Chondrocyte (in vitro differentiated cells): ENCODE measurements at places on chromosomes 13 and 19. TPM values are rescaled to one million over a fixed set of nuclear protein-coding genes. Genes with fewer than 3 reads are reported as not detected.

Gene NLRP11
- total RNA-seq = not detected in 3 replicates

- DNase-seq = no peak
Observed at GRCh38 chr13:42602906-42603305, 29.0 kb downstream of the TNFSF11 start.

GRCh38 chr13:21837841-21838551 lies 167.1 kb downstream of the FGF9 start:
- DNase-seq = no peak

DNA sequence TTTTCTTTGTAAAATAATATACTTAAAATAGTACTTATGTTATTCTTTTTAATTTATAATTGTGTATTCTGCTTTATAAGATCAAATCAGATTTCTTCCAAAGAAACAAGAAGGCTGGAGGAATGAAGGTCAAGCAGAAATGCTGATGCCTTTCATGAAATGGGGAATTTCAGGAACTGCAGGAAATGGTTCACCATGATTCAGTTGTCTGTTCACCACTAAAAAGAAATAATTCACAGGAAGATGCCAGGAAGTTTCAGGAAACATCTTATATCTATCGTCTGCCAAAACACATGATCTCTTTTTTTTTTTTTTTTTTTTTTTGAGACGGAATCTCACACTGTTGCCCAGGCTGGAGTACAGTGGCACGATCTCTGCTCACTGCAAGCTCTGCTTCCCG lies 15.7 kb upstream of the SCEL start:
- no peak for DNase-seq

Gene ATP5F1D
- total RNA-seq = 110 to 125 TPM (median 122 TPM) in 3 replicates

DNA sequence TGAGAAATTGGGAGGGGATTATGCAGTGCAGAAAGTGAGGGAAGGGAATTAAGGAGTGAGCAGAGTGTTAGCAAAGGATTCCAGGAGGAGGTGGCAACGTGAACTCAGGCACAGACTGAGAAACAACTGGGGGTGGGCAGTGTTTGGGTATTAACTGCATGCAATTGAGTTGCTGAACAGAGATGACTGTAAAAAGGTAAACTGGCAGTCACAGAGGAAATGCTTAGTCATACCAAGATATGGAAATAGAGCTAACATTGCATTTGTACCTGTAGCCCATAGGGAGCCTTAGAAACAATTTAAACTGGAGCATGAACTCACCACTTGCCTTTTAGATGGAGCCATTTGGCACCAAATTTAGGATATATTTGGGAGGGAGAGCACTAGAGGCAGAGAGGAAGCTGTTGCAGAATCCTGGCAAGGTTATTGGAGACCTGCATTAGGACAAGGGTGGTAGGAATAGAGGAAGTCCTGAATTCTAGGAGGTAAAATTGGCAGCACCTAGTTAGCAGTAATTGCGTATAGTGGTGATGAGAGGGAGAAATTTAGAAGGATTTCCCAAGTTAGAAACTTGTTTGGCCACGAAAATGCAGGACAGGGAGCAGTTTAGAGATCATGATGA lies 100.6 kb upstream of the FRY start:
- DNase-seq = no peak

GRCh38 chr13:51032831-51033230 lies 78.2 kb downstream of the C13orf42 start:
- DNase-seq = no peak

- no peak for DNase-seq
Observed at GRCh38 chr13:73307481-73307880, 248.7 kb downstream of the KLF5 start.

DNA sequence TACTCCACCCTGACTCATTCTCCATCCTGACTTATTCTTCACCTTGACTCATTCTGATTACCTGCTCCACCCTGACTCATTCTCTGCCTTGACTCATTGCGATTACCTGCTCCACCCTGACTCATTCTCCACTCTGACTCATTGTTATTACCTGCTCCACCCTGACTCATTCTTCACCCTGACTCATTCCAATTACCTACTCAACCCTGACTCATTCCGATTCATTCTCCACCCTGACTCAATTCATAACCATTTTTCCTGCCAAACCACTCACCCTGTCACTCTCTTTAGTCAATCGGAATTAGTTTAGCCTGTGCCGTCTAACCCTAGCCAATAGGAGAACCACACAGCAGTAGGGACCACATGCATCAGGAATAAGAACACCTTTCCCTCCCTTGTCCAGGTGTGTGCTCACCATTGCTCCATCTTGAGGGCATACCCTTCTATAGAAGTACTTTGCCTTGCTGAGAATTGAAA lies 1227.4 kb upstream of the PCDH20 start:
- DNase-seq = no peak

DNA sequence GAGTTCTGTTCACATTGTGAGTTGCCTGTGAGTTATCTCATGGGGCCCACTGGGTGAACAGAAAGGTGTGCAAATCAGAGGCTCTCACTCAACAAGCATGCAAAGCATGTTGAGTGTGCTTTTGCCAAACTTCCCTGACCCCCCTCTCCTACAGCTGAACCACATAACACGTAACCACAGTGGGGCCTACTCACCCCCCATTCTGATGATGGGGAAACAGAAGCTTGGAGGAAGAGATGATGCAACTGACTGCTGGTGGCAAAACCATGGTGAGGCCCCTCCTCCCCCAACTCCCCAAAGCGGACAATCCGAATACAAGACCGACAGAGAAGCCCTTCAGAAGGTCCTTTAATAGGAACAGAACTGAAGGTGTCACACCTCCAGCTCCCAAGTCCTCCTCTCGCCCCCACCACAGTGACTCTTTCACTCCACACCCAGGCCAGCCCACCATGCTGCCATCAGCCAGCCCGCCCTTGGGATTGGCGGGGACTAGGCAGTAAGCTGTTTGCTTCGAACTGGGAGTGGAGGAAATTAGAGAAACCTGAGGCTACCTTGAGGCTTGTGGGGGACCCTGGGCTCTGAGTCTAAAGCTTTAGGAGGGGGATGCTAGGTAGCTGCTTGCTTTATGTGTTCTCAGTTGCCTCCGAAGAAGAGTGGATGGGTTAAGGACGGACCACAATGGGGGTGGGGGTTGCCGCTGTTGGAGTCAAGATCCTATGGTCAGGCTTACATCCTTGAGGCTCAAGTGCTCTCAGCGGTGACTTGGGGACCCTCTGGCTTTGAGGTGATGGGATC lies 3.8 kb downstream of the ZNF784 start:
- no peak for DNase-seq

GRCh38 chr13:44549476-44549875 lies 26.7 kb downstream of the TSC22D1 start:
- DNase-seq = no peak

DNA sequence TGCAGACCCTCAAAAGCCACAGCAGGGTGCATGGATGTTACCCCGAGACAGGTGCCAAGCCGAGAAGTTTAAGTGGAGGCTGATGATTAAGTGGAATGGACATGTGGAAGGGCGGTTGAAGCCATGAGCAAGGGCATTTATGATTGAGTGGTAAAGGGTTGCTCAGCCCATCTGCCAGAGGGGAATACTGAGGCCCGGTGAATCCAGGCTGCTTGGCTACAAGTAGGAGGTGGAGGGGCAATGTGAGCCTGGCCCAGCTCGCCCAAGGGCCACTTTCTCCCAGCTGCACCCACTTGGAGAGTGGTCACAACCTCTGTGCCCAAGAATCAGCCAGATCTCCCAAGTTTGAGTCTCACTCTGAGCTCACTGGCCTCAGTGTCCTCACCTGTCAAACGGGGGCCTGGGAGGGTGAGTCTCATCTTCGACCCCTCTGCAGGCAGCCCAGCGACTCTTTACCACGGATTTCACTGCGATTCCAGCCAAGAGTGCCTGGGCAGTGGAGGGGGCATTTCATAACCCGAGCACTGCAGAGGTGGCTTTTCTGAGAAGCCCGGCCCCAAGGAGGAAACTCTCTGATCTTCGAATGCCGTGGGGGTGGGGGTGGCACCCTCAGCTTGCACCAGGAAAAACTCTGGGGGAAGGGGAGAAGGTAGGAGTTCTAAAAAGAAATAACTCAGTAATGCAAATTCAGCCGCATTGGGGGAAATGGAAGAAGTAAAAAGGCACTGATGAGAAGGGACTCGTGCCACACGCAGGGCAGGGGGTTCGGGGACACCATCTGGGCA lies 62.9 kb upstream of the KLF2 start:
- no peak for DNase-seq

- DNase-seq = no peak
Observed at GRCh38 chr13:93875547-93875946, 603.9 kb downstream of the DCT start.

DNA sequence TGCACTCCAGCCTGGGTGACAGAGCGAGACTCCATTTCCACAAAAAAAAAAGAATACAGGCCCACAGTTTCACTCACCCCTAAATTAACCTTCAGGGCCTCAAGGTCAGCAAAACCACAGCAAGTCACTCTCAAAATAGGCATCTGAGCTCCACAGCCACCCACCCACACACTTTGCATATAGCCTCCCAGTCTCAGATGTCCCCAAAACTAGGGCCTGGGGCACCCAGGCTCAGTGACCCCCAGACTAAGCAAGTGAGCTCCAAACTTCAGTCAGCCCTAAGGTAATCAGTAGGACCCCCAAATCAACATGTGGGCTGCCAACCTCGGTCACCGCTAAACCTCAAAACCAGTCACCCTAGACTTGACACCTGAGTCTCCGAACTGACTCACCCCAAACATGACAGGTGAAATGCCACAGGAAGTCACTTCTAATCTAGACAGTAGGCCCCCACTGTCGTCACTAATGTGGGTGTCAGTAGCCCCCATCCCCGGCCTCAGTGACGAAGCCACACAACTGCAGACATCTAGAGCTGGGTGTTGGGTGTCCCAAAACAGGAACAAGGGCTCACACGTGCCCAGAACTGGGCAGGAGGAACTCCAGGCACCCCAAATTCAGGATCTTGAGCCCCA lies 13.9 kb downstream of the RABAC1 start:
- DNase-seq = no peak

Gene SIGLEC9
- not detected in 3 replicates for total RNA-seq

Gene ZNF562
- total RNA-seq = 9.3 to 14.4 TPM (median 10.7 TPM) in 3 replicates
